Germinal center (tissue), 1 donor: ENCODE measurements at places on chromosomes 6 and 20.

- no peak for DNase-seq
These were observed 761.2 kb upstream of the CHD6 start for GRCh38 chr20:42379385-42379784.

DNA sequence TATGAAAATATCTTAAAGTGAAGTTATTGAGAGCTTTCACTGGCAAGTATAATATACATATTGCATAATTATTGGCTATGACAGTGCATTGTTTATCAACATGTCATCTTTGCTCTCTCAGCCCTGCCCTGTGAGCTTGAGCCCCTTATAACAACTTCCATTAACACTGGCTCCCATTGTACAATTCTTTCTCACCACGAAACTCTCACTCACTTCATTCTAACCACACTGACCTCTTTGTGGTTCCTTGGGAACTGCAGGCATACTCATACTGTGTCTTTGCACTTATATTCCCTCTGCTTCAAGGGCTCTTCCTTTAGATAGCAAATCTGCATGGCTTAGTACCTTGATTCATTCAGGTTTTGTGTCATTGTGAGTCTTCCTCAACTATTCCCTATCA is 411.8 kb downstream of the CDKAL1 start:
- no peak for DNase-seq

- DNase-seq: no peak
These were observed 121.4 kb upstream of the RREB1 start for GRCh38 chr6:6986344-6986743.

- DNase-seq: no peak
These were observed 48.9 kb downstream of the DUSP22 start for GRCh38 chr6:340991-341827.

GRCh38 chr6:86581833-86582232 is 355.5 kb upstream of the HTR1E start:
- DNase-seq: no peak

GRCh38 chr20:37598575-37599342 is 71.1 kb upstream of the BLCAP start:
- DNase-seq: no peak

DNA sequence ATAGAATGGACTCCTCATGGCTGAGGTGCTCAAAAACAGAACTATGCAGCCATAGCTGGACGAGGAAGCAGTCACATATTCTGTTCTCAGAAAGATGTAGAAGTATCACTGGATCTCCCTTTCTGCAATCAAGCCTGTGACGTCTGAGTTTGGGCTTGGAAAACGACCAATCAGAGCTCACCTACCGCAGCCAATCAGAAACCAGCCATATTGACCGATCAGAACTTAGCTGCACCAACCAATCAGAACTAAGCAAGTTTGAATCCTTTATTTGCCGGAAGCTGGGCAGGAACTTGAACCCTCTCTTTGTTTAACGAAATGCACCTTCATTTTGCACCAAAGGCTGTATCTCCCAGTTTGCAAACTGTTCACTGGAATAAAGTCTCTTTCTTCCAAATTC is 21.8 kb upstream of the RAB23 start:
- no peak for DNase-seq

GRCh38 chr6:93675856-93676417 is 256.6 kb upstream of the EPHA7 start:
- no peak for DNase-seq

- DNase-seq: no peak
These were observed 17.3 kb downstream of the SMAP1 start for GRCh38 chr6:70684794-70685493.

DNA sequence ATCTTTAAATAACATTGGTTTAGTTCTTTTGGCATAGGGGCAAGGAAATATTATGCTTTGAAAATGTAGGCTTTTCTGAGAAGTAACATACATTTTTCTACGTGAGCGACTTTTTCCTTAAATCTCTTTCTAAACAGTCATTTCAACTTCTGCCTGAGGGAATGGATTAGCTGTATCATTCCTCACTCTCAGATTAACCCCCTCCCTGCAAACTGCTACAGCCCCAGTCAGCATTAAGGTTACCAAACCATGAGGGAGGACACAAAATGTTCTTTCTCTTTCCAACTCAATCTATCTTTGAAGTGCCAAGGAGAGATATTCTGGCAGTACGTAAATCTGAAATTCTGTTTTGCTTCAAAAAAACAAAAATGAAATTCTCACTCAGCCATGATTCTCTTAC is 231.3 kb upstream of the FLRT3 start:
- no peak for DNase-seq

DNA sequence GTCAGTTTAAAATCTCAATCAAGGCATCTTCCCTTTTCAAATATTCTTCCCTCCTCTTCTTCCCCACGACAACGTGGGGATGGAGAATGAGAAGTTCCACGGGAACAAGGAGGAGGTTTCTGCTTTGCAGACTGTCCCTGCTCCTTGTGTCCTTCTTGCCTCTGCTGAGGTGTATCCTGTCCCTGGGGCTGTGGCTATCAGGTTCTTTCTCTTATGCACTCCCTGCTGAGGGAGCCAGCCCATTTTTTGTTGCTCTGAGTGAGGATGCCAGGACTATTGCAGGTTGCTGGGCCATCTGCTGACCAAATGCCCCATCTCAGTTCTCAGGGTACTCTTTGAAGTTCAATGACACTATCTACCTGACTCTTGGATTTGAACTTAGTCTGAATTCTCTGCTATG is 533.6 kb downstream of the RNF144B start:
- DNase-seq: no peak

DNA sequence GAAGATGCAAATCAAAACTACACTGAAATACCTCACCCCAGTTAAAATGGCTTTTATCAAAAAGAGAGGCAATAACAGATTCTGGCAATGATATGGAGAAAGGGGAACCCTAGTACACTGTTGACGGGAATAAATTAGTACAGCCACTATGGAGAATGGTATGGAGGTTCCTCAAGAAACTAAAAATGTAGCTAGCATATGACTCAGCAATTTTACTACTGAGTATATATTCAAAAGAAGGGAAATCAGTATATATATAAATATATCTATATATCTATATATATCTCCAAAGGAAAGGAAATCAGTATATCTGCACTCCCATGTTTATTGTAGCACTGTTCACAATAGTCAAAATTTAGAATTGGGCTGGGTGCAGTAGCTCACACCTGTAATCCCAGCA is 113.9 kb downstream of the KLHL32 start:
- DNase-seq: no peak

- no peak for DNase-seq
These were observed 68.8 kb downstream of the ZBTB2 start for GRCh38 chr6:151322570-151322969.

DNA sequence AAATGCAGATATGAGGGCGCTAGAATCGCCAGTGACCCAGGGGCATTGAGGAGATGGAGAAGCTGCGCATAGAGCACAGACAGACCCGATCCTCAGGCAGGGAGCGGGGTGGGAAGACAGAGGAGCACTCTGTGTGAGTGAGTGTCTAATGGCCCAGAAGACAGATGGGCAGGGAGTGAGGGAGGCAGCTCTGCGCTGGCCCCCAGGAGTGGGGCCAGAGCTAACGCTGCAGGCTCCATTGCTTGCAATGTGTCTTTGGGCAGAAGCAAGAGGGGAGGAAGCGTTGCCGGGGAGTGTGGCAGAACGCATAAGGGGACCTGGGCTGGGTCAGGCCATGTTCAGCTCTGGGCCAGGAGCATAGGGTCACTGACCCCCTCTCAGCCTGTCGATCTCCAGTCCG is 207.0 kb downstream of the TBXT start:
- no peak for DNase-seq

DNA sequence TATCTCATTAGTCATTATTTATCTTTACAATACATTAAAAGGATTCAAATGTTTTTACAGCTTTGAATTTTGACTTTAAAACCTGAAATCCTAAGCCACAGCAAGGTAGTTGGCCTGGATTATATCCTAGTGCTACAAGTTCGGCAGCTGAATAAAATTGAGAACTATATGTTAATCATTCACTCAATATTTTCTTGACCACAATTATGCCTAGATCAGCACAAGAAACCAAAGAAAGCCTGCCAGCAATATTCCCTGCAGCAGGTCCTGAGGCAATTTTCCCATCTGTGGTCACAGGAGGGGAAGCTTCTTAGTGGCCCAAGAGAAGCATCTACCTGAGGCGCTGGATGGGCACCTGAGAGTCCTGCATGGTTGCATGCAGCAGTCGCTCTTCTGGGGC is 183.5 kb downstream of the GMDS start:
- DNase-seq: no peak

DNA sequence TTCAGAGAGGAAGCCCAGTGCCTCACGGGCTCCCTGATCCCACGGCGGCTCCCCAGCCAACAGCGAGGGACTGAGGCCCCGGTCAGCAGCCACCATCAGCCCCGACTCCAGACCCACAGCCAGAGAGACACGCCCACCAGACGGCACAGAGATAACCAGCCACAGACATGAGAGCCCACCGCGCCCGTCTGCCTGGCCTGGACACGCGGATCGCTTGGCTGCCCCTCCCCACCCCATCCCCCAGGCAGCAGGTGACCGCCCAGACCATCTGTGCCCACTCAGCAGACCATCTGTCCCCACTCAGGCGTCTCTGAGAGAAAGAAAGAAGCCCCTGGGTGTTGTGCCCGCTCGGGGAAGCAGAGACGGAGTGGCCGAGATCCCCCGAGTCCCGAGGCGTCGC is 55.5 kb upstream of the CHRNA4 start:
- no peak for DNase-seq

GRCh38 chr6:81797591-81797990 is 45.1 kb upstream of the TENT5A start:
- no peak for DNase-seq

DNA sequence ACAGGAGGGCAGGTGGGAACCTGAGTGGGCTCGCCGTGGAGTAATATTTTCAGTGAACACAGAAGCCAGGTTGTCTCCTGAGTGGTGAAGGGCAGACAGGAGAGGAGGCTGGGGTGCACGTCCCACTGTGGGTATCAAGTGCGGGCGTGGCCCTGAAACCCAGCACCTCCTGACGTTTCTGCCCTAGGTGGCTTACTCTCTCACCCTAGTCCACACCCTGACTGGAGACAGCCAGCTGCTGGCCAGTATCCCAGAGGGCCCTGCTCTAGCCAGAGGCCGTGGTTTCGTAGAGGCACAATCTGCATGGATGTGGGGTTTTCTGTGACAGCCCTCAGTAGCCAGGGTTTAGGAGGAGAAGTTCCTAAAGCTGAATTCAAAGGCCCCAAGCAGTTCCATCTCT is 86.7 kb downstream of the TRERF1 start:
- DNase-seq: no peak

- no peak for DNase-seq
These were observed 205.5 kb downstream of the MMUT start for GRCh38 chr6:49257549-49257948.

- no peak for DNase-seq
These were observed 142.5 kb upstream of the PREP start for GRCh38 chr6:105545228-105545920.

DNA sequence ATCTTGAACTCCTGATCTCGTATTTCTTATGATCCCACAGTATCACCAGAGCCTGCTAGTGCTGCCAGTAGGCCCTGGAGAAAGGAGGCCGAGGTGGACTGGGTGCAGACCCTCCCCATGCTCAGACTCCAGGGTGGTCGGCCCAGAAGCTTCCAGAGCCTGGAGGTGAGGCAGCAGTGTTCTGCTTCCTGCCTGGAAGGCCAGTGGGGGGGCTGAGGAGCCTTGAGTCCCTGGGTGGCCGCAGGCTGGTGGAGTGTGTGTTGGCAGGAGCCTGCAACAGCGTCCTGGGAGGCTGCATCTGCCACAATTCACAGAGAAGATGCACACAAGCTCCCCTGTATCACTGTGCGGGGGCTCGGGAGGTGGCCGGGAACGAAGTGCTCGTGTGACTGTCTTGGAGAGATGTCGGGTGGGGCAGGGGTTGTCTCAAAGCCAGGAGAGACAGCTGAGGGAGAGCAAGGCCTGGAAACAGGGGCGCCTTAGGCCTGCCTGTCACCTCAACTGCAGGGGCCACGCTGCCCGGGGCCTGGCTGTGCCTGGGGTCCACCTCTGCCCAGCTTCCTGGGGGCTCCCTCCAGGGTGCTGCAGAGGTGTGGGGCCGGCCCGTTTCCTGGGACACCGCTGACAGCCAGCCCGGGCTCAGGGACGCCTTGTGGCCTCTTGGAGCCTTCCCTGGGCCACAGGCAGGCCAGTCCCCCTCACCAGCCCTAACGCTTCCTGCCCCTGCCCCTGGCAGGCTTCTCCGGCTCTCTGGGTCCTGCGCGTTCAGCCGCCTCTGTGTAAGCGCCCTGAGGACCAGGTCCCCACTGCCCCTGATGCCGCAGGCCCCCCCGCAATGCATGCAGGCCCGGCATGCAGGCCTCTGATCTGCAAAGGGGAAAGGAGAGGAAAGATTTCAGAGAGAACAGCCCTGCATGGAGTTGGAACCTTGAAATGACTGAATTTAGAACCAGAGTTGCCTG is 24.2 kb upstream of the MAS1 start:
- DNase-seq: no peak

DNA sequence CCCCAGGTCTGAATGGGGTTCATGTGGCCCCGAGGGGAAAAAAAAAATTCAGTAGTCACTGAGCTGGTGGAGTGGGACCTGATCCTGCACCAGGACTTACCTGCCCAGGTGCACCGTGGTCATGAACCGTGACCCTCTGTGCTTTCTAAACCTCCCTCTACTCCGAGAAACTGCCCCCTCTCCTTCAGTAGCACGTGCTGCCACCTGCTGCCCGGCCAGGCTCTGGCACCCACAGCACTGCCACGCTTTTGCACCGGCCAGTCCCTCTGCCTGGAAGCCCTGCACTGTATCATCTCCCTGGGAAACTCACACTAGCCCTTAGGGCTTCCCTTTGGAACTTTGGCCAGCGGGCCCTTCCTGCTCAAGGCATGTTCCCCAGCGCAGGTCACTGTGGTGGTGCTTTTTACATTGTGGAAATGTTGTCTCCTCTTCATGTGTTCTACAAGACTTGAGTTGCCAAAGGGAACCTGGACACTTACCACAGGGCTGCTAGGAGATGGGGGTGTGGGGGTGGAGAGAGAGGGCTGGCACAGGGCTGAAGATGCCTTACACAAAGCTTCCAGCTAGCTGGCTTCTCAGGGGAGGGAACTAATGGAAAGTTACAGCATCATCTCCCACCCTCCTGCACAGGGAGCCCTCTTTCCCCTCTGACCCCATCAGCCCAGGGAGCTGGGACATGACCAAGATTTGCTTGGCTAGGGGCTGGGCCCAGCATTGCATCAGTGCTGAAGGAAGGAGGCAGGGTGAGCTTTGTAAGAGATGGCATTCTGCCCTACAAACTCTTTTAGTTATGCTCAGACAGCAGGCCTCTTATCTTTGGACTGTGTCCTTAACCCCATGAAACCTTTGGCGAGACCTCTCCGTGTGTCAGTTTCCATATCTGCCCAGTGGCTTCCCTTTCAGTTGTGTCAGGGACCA is 2.5 kb upstream of the PTPRT start:
- DNase-seq: peak; percentile 47
